ENCODE measurements at places on chromosomes 3 and 15.

- no peak for DNase-seq
Observed at GRCh38 chr3:11452312-11452711, 180.1 kb downstream of the ATG7 start.

GRCh38 chr3:142275856-142276255, 50.5 kb upstream of the GK5 start:
- no peak for DNase-seq

DNA sequence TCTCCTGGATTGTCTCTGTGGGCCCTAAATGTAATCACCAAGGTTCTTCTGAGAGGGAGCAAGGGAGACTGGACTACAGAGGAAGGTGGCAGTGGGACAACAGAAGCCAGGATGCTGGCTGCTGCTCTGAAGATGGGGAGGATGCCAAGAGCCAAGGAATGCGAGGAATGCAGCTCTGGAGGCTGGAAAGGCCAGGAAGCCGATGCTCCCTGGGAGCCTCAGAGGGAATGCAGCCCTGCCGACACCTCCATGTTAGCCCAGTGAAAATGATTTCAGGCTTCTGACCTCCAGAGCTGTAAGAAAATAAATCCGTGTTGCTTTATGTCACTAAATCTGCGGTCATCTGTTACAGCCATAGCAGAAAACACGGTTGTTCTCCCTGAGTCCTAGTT, 44.1 kb downstream of the UMPS start:
- no peak for DNase-seq

- DNase-seq = no peak
Observed at GRCh38 chr3:52398670-52399081, 46.2 kb downstream of the SEMA3G start.

DNA sequence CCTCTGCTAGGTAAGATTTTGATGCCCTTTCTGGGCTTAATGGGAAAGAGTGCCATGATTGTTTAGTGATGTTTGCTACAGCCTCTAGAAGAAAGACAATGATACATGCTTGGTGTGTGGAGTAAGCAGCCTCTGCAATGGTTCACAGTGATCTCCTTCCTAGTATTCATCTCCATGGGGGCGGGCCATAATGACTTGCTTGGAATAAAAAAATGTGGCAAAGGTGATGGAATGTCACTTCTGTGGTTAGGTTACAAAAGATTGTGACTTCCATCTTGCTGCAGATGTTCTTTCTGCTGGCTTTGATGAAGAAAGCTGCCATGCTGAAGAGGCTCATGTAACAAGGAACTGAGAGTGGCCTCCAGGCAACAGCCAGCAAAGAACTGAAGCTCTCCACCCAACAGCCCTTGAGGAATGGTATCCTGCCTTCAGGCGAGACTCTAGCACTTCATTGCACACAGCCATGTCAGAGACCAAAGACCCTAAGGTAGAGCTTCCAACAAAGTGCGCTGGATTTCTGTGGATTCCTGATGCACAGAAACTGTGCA, 139.1 kb upstream of the LRIG1 start:
- DNase-seq = no peak

DNA sequence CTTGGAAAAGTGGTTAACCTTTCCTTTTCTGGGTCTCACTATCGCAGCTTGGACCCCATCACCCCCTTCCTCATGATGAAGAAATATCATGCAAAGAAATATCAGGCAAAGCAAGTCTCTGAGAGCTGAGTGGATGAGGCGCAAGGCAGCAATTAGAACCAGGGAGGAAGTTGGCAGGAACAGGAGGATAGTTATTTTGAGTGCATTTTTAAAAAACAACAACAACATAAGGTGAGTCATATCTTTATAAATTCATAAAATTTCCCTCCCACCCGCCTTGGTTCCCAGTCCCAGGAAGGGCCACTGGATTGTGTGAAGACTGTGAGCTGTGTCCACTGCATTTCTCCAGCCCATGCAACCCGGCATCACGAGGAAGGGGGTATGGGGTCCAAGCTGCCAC, 316.9 kb upstream of the TLE3 start:
- no peak for DNase-seq

- DNase-seq = no peak
Observed at GRCh38 chr3:63538919-63539318, 113.6 kb upstream of the SNTN start.

GRCh38 chr3:53101956-53102355, 28.3 kb downstream of the RFT1 start:
- no peak for DNase-seq

GRCh38 chr3:70854108-70854507, 541.7 kb upstream of the MDFIC2 start:
- no peak for DNase-seq

DNA sequence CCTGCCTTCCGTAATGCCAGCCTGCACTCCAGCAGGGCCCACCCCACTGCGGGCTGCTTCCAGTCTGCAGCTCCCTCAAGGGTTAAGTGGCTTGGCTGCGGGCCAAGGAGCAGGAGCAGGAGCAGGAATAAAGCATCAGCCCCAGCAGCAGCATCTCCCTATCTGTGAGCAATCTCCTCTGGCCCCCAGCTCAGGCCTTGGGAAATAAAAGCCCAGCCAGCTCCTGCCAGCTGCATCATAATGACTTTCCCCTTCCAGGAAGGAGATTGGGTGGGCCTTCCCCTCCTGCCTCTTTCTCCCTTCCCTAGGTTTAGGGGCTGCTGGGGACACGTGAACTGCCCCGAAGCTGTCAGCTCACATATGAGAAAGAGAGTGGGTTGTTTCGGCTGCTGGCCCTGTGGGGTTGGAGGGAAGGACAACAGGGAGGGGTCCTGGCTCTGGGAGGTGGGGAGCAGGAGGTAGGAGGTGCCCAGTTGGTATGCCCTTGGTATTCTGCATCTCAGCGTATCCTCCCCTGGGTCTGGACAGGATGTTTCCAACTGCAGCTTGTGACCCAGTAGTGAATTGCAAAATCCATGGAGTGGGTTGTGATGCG, 34.6 kb upstream of the FGD5 start:
- DNase-seq = no peak

GRCh38 chr3:87706176-87706575, 352.6 kb downstream of the CGGBP1 start:
- no peak for DNase-seq

GRCh38 chr15:49441816-49442215, 18.8 kb downstream of the FGF7 start:
- no peak for DNase-seq

DNA sequence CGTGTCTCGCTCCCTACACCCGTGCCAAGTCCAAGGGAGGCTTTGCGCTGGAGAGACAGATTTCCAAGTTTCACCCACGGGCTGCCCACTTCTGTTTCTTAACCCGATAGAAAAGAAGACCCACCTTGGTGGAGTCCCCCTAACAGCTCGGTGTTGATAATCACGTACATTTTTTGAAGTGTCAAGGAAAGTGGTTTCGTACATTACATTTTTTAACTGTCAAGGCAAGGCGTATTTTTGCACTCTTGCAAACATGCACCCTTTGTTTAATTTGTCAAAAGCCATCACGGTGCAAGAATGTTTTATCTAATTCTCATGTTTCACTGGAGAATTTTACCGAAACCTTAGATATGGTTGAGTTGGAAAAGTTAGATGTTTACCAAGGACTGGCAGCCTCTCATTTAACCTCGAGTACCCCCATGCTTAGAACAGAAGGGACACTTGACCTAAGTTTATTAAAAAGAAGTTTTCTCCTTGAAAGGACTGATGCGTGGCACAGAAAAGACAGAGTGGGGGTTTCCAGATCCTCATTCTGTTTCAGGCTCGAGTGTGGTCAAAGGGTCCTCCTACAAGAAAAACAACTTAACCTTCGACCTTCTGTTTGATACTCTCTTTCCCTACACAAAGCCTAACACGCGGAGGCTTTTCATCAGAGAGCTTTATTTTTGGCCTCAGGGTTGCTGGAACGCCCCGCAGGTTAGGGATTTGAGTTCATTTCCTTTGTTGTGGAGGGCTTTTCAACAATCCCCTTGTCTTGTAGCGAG, 882 bp downstream of the GXYLT2 start:
- no peak for DNase-seq

- peak; percentile 29 for DNase-seq
Observed at GRCh38 chr3:14633819-14634424, 17.6 kb upstream of the CCDC174 start.

GRCh38 chr15:68528626-68529290, 50.0 kb upstream of the CORO2B start:
- DNase-seq = no peak

GRCh38 chr3:174440253-174440701, 418.9 kb upstream of the NAALADL2 start:
- DNase-seq = no peak

DNA sequence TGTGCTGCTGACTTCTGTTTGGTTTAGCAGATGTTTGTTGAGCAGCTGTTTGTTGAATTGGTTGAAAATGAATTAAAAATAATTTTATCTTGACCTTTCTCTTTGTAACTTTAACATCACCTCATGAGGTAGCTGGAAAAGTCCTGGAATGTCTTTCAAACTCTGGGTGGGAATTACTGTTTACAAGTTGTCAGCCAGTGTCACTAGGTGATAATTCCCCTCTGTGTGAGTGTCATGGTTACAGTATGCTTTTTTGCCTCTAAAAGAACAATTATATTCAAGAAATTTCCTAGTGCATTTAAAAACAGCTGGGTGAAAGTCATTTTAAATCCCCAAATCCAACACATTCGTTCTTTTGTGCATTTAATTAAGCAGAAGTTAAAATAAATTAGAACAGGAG, 113.2 kb downstream of the PTPRG start:
- no peak for DNase-seq

DNA sequence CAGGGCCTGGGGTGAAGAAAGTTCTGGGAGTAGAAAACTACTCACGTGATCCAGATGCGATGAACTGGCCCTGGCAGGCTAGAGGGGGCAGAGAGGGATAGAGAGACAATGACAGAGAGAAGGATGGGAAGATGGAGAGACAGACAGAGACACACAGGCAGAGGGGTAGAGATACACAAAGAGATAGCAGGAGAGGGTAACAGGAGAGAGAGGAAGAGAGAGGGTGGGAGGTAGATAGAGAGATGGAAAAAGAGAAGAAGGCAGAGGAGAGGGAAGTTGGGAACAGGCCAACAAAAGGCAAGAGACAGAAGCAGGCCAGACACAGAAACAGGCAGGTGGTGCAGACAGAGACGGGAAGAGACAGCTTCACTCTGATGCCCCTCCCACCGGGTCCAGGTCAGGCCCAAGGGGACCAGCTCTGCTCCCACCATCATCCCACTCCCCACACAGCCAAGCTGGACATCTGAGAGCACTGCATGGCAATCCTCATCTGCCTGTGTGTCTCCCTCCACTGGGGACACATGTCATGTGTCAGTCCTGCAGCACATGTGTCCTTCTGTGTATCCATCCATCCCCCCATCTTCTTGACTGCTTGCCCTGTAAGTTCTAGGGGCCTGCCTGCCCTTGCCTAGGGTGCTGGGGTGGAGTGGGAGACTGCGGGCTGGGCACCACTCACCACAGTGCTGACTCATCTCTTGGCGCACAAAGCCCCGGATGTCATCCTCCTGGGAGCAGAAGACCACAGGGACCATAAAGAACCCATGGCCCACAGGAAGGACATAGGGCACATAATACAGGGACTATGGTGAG, 2.2 kb upstream of the UCN2 start:
- DNase-seq = no peak

GRCh38 chr15:36005542-36005941, 459.6 kb upstream of the DPH6 start:
- DNase-seq = no peak

- no peak for DNase-seq
Observed at GRCh38 chr15:94791008-94791407, 559.6 kb downstream of the MCTP2 start.

DNA sequence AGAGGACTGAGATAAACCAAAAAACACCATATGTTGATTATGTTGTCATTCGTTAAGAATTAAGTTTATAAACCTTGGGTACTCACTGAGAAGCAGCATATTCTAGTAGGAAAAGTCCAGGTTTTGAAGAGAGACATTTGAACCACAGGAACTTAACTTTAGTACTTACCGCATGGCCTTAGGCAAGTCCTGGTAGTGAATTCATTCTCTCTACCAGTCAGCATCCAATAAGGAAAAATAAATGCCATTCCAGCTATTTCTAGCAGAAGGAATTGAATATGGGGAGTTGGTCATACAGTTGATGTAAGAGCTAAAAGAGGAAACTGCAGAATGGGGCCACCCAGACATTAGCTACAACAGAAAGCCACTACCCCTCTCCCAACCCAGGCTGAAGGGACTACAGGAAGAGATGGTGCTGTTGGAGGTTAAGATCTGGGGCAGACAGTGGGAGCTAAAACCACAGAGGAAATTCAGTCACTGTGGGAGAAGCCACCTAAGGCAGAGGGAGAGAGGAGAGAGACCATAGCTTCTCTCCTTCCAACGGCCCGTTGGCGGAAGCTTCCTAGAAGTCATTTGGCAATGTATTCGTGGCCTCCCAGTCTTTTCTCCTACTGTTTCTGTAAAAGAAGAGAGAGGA, 133.8 kb upstream of the RARB start:
- DNase-seq = no peak

DNA sequence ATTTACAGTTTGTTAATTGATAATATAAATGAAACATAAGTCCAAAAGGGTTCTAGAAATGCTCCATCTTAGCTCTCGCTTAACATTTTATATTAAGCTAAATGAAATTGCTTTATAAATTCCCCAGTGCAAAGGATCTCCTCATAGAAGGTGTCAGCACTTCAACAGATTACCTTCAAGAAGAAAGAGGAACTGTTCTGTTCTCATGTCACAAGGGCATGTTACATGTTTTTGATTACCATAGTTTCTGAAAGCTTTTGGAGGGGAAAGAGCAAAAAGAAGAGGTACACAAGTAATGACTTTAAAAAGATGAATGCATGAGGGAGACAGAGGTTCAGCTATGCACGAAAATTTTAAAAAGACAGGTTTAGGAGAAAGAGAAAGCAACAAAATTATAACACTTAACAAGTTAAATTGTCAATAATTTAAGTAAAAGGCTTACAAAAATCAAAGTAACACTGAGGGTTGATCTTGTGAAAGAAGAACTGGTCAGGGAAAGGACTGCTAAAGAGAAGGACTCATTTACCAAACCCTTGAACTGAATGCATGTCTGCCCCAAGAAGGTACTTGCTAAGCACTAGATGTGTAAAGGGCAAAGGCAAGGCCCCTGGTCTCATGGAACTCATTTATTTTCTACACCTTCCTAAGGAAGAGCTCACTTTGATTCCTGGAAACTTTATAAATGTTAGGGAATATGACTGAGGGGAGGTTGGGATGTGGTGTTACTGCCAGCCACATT, 45.1 kb downstream of the CCDC191 start:
- DNase-seq = no peak

GRCh38 chr15:96076350-96076749, 254.2 kb upstream of the NR2F2 start:
- DNase-seq = no peak

Data from activated gamma-delta T cell treated with anti-CD3 and anti-CD28 coated beads, Interleukin-2, amount 50 U/mL, for 16 hours (primary cell).